HEK293T (cell line): ENCODE measurements at places on chromosomes 5 and 9.

GRCh38 chr5:39396843-39397242 is 27.9 kb downstream of the DAB2 start:
- DNase-seq = no peak

DNA sequence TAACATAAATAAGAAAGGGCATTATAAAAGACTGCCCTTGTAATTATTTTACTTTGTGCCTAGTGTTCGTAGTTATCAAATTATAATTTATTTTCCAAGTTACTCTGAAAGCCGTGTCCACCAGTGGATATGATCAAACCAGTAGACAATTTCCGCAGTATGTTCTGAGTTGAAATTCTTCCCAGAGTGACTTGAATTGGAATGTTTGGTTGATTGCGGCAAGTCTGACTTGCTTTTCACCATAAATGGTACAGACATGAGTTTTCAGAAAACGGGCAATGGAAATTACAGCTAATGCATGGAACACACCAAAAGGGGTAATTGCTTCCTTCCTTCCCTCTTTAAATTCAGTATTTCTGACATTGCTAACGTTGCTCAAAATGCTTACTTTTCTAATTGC is 56.6 kb downstream of the CHSY3 start:
- no peak for DNase-seq

DNA sequence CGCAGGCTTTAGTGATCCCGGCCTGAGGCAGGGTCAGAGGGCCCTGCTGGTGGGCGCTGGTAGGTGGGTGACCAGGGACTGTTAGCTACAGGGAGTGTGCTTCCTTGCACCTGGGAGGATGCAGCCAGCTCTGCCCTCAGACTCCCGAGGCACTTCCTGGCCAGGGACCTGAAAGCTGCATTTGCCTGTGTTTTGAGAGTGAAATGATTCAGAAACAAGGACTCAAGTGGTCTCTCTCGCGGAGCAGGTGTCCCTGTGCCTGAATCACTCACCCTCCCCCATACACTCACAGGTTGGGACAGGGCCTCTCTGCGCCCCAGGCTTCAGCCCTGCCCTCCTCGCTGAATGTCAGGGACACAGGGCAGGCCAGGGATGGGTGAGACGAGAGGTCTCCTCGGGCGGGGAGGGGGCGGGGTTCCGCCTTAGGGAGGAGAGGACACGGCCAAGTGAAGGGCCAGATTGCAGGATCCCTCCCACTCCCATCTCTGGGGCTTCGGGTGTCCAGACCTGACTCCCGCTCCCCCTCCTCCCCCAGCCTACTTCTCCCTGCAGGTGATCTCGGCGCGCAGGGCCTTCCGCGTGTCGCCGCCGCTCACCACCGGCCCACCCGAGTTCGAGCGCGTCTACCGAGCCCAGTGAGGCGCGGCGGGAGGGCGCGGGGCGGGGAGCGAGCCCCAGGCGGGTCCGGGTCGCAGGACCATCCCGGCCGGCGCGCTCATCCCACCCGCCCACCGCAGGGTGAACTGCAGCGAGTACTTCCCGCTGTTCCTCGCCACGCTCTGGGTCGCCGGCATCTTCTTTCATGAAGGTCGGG is 1.5 kb downstream of the LTC4S start:
- DNase-seq = peak; percentile 49

- DNase-seq = no peak
Observed at GRCh38 chr5:6900247-6901227, 187.3 kb downstream of the TENT4A start.

GRCh38 chr9:112007575-112008240 is 111.1 kb downstream of the UGCG start:
- DNase-seq = no peak

GRCh38 chr9:78674874-78675273 is 377.9 kb downstream of the PSAT1 start:
- DNase-seq = no peak

GRCh38 chr5:53087621-53088121 is 21.9 kb downstream of the MOCS2 start:
- no peak for DNase-seq

DNA sequence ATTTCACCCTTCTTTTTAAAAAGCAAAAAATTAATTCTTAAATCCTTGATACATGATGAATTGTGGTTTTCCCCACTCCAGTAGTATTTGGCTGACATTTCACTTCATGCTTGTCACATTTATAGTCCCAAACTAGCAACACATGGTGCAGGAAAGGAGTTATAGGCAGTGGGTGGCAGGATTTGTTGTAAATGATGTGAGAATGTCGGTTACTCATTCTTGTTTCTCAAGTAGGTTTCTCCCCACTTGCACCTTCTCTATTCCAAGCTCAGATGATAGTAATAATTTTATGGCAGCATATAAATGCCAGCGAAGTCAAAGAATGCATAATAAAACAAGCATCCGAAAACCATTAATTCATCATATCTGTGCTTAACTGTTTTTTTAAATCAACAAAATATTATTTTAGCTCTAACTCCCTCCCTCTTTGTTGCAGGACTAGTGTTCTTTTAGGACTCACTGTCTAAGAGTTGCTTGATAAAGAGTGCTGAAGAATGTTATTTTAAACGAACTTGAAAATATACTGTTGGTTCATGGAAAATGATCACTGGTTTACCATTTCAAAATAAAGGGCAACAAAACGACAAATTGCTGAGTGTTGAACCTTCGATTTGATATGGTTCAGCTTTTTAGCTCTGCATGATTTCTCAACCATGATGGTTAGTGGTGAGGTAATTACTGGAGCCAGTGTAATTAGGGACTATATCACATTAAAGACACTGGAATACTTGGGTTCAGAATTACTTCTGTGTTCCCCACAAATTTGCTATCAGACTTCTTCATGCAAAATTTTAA is 88.1 kb upstream of the ADAMTSL1 start:
- DNase-seq = no peak

- DNase-seq = no peak
Observed at GRCh38 chr5:56589481-56589860, 225.9 kb upstream of the MAP3K1 start.

GRCh38 chr9:114613087-114613486 is 2.0 kb downstream of the TMEM268 start:
- no peak for DNase-seq

DNA sequence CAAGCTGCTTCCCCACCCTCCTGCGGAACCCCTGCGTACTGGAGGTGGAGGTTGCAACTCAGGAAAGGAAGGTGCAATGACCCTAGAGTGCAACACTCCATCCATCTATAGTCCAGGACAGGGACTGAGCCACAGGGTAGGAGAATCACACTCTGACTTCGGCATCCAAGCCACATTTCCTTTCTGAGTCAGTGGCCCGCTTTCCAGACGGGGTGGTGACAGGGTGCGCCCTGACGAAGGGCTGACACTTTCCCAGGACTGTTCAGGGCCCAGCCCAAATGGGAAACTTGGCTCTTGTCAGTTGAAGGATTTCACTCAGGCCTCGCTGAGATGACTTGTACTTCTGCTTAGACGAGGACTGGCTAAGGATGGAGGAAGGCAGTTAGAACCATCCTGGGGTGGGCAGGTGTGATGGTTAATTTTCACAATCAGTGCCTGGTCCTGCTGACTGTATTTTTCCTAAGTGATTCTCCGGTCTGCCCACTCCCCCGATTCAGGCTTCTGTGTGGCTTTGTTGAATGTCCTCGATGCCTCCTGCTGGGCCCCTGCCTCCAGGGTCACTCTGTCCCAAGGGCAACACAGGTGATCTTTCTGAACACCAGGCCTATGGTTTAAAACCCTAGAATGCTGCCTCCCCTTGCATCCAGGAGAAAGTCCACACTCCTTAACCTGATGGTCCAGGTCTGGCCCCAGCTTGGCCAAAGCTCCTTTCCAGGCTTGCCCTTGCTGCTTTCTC is 228.1 kb downstream of the FSTL4 start:
- DNase-seq = no peak

DNA sequence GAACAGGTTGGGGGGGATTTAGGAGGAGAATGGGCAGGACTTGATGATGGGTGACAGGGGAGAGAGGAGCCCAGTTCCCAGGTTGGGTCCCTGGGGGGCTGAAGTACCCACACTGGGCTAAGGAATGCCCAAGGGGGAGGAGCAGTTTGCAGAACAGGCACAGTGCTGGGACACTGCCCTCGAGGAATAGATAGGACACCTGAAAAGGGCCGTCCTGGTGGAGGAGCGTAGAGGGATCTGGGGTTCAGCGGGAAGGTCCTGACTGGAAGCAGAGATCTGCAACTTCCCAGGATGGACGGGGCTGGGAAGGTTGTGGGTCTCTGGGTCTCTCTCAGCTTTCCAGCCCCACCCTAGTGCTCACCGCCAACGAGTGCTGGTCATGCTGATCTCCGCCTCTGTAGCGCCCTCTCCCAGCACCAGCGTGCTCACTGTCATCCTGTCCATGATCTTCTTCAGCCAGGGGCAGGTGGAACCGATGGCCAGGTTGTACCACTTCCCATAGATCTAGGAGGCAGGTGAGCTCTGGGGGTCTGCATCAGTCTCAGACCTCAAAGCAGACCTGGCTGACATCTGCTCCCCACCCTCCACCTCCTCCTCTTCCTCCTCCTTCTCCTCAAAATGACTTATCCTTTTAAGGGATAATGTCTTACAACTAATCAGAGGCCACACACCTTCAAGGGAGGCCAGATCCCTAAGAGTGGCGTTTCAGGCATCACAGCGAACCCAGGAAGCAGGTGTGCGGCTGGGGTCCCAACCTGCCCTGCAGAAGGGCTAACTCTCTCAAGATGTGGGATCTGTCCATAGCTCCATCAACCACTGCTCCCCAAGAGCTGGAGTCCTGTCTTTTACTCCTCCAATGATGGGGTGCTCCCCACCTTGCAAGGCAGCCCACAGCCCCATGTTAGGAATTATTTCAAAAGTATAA is 1.6 kb downstream of the AMBP start:
- DNase-seq = no peak

- DNase-seq = no peak
Observed at GRCh38 chr5:115209279-115209678, 39.6 kb upstream of the TRIM36 start.

GRCh38 chr5:21672360-21672759 is 1180.8 kb downstream of the CDH12 start:
- no peak for DNase-seq

- DNase-seq = no peak
Observed at GRCh38 chr9:120366644-120367019, 213.3 kb downstream of the CDK5RAP2 start.

- DNase-seq = peak; percentile 37
Observed at GRCh38 chr9:130042406-130042884, 544 bp downstream of the FNBP1 start.

DNA sequence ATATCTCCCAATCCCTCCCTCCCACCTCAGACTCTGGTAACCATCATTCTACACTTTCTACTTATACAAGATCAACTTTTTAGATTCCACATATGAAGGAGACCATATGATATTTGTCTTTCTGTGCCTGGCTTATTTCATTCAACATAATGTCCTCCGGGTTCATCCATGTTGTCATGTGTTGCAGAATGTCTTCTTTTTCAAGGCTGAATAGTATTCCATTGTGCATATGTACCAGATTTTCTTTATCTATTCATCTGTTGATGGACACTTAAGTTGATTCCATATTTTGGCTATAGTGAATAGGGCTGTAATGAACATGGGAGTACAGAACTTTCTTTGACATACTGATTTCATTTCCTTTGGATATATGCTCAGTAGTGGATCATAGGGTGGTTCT is 78.9 kb upstream of the MAP1B start:
- DNase-seq = no peak

GRCh38 chr9:109699019-109699418 is 81.0 kb upstream of the PALM2AKAP2 start:
- no peak for DNase-seq

- no peak for DNase-seq
Observed at GRCh38 chr5:18764161-18764560, 1129.9 kb downstream of the TAF11L14 start.

GRCh38 chr5:147332658-147333057 is 97.8 kb downstream of the STK32A start:
- DNase-seq = no peak

GRCh38 chr9:2302606-2303005 is 287.5 kb downstream of the SMARCA2 start:
- no peak for DNase-seq

GRCh38 chr5:125109293-125109692 is 362.9 kb upstream of the ZNF608 start:
- DNase-seq = no peak

- DNase-seq = no peak
Observed at GRCh38 chr9:630817-631216, 210.7 kb upstream of the DMRT1 start.

- DNase-seq = peak; percentile 46
Observed at GRCh38 chr9:99023831-99024230, 80.1 kb downstream of the COL15A1 start.

- DNase-seq = no peak
Observed at GRCh38 chr5:135491038-135491551, 38.9 kb upstream of the TIFAB start.

GRCh38 chr9:33198165-33198564 is 31.0 kb upstream of the B4GALT1 start:
- DNase-seq = no peak

GRCh38 chr5:5665225-5666075 is 243.0 kb downstream of the ICE1 start:
- no peak for DNase-seq

GRCh38 chr9:130470950-130471349 is 26.2 kb downstream of the ASS1 start:
- DNase-seq = no peak

- no peak for DNase-seq
Observed at GRCh38 chr5:149497357-149497756, 53.9 kb downstream of the CSNK1A1 start.

GRCh38 chr9:38211002-38211401 is 142.0 kb upstream of the SHB start:
- no peak for DNase-seq

GRCh38 chr5:141845371-141845851 is 32.8 kb downstream of the PCDH1 start:
- peak; percentile 30 for DNase-seq

- no peak for DNase-seq
Observed at GRCh38 chr9:126375386-126375785, 48.8 kb downstream of the MVB12B start.

GRCh38 chr5:170923910-170924620 is 62.2 kb downstream of the RANBP17 start:
- no peak for DNase-seq

DNA sequence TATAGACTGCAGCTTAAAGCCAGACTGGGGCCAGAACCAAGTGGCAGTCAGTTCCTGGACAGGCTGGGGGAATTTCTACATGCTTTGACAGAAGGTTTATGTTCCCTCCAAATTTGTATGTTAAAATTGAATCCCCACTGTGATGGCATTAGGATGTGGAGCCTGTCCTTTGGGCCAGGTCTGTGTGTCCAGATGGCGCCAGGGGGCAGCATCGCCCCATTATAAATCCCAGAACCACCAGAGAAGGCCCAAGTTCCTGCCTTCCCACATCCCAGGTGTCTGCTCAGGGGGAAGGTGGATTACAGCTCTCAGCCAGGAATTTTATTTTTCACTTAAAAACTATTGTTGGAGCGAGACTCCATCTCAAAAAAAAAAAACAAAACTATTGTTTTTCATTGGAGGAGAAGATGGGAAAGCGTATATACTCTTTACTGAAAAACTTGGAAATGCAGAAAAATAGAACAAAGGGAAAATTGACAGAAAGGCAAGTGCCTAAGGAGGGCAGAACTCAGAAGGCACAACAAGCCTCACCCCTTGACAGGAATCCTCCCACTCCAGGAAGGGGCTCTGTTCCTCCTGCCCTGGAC is 5.0 kb downstream of the IL3 start:
- DNase-seq = peak; percentile 61

- no peak for DNase-seq
Observed at GRCh38 chr5:10160241-10160640, 89.4 kb downstream of the ATPSCKMT start.
